ENCODE measurements at places on chromosomes 3 and 15.

DNA sequence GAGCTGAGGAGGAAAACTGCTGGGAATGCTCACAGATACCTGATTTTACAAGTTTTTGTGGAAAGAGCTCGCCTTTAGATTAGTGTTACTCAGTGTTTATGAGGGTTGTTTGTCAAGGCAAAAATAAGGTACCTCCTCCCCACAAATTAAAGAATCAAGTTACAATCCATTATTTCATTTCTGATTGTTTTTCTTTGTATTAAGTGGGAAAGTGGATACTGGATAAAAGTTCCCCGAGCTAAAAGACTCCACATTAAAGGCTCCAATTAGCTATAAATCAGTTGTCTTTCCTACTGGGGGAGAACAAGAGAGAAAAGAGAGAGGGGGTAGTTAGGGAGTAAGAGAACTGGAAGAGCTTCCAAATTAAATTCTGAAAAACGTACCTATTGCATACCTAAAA, 1.9 kb downstream of the ALDH1A2 start:
- DNase-seq = no peak
- H3K4me1 ChIP-seq = no peaks in the 10 kb centered on the region
- H3K27me3 ChIP-seq = peaks cover 34% of the 10 kb centered on the region
- no peaks in the 10 kb centered on the region for H3K36me3 ChIP-seq
- H3K4me3 ChIP-seq = no peak overlapping the region
- H3K27ac ChIP-seq = no peak overlapping the region

DNA sequence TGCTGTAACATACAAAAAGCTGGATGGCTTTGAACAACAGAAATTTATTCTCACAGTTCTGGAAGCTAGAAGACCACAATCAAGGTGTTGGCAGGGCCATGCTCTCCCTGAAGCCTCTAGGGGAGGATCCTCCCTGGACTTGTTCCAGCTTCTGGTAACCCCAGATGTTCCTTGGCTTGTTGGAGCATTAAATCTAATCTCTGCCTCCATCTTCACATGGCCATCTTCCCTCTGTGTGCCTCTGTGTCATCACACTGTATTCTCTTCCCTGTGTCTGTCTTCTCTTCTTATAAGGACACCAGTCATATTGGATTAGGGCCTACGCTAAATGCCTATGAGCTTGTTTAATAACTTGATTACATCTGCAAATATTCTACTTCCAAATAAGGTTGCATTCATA, 109.5 kb downstream of the STAG1 start:
- DNase-seq = no peak
- no peak overlapping the region for H3K4me3 ChIP-seq
- H3K27me3 ChIP-seq = no peaks in the 10 kb centered on the region

DNA sequence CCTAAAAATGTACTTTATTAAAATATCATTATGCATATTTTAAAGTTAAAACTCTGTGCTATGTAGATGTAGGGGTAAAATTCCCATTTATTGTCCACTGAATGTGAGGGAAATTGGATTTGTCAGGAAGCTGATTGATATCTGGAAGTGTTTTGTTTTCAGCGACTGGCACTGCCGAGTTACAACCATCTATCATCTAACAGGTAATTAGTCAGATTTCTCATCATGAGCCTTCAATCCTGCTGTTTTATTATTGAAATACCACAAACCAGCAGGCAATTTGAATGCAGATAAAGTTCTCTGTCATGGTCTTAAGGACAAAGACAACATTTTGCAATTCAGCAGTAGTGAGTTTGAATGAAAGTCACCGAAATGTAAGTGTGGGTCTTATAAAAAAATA, 40.5 kb downstream of the ZIC1 start:
- no peak overlapping the region for H3K4me3 ChIP-seq
- H3K36me3 ChIP-seq = no peaks in the 10 kb centered on the region
- no peak overlapping the region for H3K27ac ChIP-seq
- no peaks in the 10 kb centered on the region for H3K4me1 ChIP-seq
- H3K27me3 ChIP-seq = no peaks in the 10 kb centered on the region

DNA sequence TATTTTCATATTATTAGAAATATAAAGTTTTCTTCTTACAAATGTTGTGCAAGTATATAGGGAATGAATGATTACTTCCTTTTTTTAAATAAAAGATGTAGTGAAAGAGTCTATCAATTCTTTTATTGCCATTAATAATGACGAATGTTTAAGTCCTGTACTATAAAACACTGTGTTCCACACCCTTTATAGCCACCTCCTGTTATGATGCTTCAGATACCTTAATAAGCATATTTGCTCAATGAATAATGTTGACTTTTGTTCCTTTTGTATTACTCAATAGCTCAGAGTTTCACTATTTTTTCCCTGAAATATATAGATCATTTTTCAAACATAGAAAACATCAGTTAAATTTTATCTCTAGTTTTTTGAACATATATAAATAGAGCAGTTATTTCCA, 378.2 kb upstream of the THBS1 start:
- H3K27ac ChIP-seq = no peak overlapping the region
- H3K4me1 ChIP-seq = no peaks in the 10 kb centered on the region
- H3K4me3 ChIP-seq = no peak overlapping the region

- H3K36me3 ChIP-seq = peaks cover 20% of the 10 kb centered on the region
- peaks cover 26% of the 10 kb centered on the region for H3K4me1 ChIP-seq
- no peak overlapping the region for H3K4me3 ChIP-seq
- H3K27me3 ChIP-seq = no peaks in the 10 kb centered on the region
- DNase-seq = no peak
Measured at GRCh38 chr15:99711625-99712024, 21.6 kb downstream of the LYSMD4 start.

DNA sequence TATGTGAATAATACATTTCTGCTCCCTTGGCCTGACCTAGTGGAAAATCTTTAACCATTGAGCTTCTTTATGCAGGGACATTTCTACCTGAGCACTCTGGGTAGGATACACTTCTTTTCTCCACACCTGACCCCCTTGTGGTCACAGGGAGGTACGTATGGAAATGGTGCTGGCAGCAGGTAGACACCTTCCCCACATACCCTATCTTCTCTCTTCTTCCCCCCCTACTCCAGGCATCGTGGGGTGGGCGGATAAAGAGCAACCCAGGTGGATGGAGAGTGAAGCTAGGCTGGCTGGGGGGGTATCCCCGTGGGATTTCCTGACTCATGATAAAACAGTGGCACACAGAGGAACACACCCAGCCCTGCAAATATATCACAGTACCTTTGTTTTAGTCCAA, 312.1 kb downstream of the ARRDC4 start:
- peaks cover 3% of the 10 kb centered on the region for H3K4me1 ChIP-seq
- H3K27ac ChIP-seq = no peak overlapping the region
- no peaks in the 10 kb centered on the region for H3K36me3 ChIP-seq

GRCh38 chr3:15955968-15956367, 158.2 kb upstream of the ANKRD28 start:
- no peaks in the 10 kb centered on the region for H3K36me3 ChIP-seq
- no peak overlapping the region for H3K27ac ChIP-seq
- no peak for DNase-seq
- H3K27me3 ChIP-seq = no peaks in the 10 kb centered on the region
- no peaks in the 10 kb centered on the region for H3K4me1 ChIP-seq

DNA sequence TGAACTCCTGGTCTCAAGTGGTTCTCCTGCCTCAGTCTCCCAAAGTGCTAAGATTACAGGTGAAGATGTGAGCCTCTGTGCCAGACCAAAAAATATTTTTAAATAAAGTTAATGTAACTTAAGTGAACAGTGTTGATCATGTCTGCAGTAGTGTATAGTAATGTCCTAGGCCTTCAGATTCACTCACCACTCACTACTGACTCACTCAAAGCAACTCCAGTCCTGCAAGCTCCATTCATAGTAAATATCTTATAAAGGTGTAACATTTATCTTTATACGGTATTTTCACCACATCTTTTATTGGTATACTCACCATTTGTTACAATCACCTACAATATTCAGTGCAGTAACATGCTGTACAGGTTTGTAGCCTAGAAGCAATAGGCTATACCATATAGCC, 264.2 kb downstream of the ULK4 start:
- H3K27me3 ChIP-seq = no peaks in the 10 kb centered on the region
- H3K4me1 ChIP-seq = no peaks in the 10 kb centered on the region
- H3K36me3 ChIP-seq = peaks cover 8% of the 10 kb centered on the region
- no peak overlapping the region for H3K27ac ChIP-seq

GRCh38 chr3:37853691-37854413, 7.8 kb upstream of the CTDSPL start:
- no peaks in the 10 kb centered on the region for H3K27me3 ChIP-seq
- H3K36me3 ChIP-seq = no peaks in the 10 kb centered on the region
- H3K4me1 ChIP-seq = no peaks in the 10 kb centered on the region
- no peak overlapping the region for H3K27ac ChIP-seq
- no peak overlapping the region for H3K4me3 ChIP-seq

DNA sequence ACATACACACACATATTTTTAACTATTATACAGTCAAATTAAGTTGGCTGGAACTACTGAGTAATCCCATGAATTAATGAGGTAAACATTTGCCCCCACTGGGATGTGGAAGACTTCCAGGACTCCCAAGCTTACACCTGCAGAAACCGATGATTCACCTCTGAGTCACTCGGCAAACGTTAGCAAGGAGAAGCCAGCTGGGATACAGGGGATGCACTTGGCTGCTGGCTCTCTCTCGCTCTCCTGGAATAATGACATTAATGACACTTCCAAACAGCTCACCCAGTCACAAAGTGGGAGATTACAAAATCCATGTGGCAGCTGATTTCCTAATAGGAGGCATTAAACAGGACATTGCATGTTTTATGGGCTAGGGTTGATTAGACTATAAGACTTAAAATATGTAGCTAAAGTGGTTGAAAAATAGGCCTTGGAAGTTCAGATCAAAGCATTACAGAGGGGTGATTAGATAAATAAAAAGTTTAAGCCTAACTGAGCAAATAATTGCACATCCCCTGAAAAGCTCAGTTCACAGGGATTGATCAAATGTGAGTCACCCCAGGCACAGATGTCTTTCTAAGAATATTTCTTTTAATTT, 500.9 kb downstream of the SOX2 start:
- peaks cover 2% of the 10 kb centered on the region for H3K27me3 ChIP-seq
- no peaks in the 10 kb centered on the region for H3K36me3 ChIP-seq
- no peak overlapping the region for H3K27ac ChIP-seq
- no peak for DNase-seq
- no peaks in the 10 kb centered on the region for H3K4me1 ChIP-seq

DNA sequence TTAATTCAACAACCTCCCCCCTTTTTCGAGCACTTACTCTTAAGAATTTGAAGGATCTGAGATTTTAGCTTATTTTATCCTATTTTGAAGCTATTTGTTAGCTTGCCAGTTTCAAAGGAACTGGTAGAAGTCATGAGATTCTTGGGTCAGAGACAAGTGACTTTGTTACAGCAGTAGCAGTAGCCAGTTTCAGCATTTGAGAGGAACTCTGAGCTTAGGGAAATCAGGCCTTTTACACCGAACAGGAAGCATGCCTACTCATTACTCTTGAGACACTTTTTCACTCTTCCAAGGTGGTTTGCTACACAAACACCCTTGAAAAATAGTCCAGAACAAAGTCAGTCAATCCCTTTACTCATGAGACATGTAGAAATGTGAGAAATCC, 24.5 kb upstream of the TM4SF1 start:
- no peaks in the 10 kb centered on the region for H3K4me1 ChIP-seq
- no peak overlapping the region for H3K27ac ChIP-seq
- no peak overlapping the region for H3K4me3 ChIP-seq
- no peaks in the 10 kb centered on the region for H3K36me3 ChIP-seq
- H3K27me3 ChIP-seq = peaks cover 9% of the 10 kb centered on the region
- no peak for DNase-seq

GRCh38 chr3:35144011-35144410, 495.3 kb upstream of the ARPP21 start:
- no peak overlapping the region for H3K27ac ChIP-seq
- DNase-seq = no peak
- H3K4me3 ChIP-seq = no peak overlapping the region
- H3K36me3 ChIP-seq = no peaks in the 10 kb centered on the region
- no peaks in the 10 kb centered on the region for H3K27me3 ChIP-seq

- peaks cover 2% of the 10 kb centered on the region for H3K4me1 ChIP-seq
- H3K27ac ChIP-seq = no peak overlapping the region
- DNase-seq = no peak
- no peak overlapping the region for H3K4me3 ChIP-seq
- no peaks in the 10 kb centered on the region for H3K27me3 ChIP-seq
- H3K36me3 ChIP-seq = peaks cover 44% of the 10 kb centered on the region
Measured at GRCh38 chr15:48774484-48774883, 36.4 kb downstream of the CEP152 start.

DNA sequence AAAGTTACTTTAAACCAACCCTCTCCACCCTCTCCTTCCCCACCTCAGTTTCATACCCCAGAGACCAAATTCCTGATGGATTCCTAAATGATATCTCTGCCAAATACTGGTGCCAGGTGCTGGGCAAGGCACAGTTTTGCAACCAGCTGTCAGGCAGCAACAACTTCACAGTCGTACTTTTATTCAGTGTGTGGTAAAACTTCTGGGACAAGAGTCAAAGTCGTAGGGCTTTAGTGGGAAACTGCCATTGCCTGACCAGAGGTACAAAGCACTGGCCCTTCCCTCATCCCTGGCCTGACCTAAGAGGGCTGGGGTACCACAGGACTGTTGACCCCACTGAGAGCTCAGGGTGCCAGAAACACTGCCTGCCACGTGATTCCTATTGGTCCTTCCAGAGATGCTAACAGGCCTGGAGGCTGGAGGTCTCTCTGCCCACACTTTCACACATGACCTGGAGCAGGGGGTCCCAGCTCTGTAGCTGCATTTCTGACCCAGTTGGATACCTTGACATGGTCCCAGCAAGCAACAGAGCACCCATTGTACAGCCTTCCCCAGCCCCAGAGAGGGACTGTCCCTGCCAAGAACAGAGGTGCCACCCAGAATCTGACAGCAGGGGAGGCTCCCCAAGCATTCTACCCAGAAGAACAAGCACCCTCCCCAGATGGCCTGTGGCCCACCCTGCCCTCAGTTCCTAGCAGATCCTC, 59.9 kb downstream of the LIPC start:
- H3K27me3 ChIP-seq = no peaks in the 10 kb centered on the region
- no peak for DNase-seq
- H3K36me3 ChIP-seq = no peaks in the 10 kb centered on the region
- H3K4me1 ChIP-seq = peaks cover 19% of the 10 kb centered on the region

DNA sequence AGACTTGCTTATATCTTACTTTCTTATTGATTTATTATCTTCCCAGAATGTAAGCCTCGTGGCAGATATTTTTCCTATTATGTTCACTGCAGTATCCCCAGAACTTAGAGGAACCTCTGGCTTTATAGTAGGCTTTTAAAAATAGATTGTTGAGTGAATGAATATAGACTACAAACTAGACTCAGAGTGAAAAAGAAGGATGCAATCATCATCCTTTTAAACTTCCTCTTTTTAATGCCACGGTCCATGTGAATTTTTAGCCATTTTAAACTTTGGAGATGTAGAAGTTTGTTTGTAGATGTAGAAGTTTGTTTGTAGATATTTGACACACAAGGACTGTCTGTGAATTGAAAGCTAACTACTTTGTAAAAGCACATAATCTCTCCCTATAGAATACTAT, 7.2 kb upstream of the P2RY12 start:
- no peak overlapping the region for H3K4me3 ChIP-seq
- no peak for DNase-seq
- no peak overlapping the region for H3K27ac ChIP-seq
